ENCODE measurements at places on chromosomes 3 and 15.

DNA sequence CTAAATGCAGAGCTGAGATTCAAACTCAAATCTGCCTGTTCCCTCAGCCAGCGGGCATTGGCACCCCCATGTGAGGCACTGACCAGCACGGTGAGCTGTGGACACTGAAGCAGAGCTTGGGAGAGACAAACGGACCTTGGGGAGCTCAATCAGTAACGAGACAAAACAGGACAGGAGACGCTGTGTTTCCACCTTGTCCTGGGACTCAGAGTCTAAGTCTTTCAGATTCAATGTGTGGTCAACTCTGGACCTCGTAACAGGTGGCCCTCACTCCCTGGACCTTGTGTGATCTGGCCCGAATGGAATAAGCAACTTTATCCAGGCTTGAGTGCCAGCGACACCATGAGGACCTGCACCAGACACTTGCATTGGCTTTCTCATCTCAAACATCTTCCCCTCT is 232.5 kb downstream of the UACA start:
- peak; percentile 68 for DNase-seq

- DNase-seq = no peak
Measured at GRCh38 chr3:51671734-51672475, 853 bp downstream of the TEX264 start.

GRCh38 chr15:88894819-88895767 is at the start of gene HAPLN3:
Gene HAPLN3, minus strand, starts transcription at chr15:88895544. Its CDS starts 8,246 bp downstream, at chr15:88887298.
- no peak for DNase-seq

DNA sequence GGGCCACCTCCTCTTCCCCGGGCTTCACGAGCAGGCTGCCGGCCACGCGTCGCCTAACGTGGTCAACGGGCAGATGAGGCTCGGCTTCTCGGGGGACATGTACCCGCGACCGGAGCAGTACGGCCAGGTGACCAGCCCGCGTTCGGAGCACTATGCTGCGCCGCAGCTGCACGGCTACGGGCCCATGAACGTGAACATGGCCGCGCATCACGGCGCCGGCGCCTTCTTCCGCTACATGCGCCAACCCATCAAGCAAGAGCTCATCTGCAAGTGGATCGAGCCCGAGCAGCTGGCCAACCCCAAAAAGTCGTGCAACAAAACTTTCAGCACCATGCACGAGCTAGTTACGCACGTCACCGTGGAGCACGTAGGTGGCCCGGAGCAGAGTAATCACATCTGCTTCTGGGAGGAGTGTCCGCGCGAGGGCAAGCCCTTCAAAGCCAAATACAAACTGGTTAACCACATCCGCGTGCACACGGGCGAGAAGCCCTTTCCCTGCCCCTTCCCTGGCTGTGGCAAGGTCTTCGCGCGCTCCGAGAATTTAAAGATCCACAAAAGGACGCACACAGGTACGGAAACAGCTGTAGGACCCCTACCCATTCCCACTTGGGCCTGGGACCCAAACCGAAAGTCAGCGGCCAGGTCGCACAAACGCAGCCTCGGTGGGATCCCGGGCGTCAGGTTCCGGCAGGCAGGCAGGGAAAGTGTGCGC is 1.5 kb downstream of the ZIC1 start:
- DNase-seq = no peak

- no peak for DNase-seq
Measured at GRCh38 chr3:99473321-99473751, 165.1 kb upstream of the COL8A1 start.

DNA sequence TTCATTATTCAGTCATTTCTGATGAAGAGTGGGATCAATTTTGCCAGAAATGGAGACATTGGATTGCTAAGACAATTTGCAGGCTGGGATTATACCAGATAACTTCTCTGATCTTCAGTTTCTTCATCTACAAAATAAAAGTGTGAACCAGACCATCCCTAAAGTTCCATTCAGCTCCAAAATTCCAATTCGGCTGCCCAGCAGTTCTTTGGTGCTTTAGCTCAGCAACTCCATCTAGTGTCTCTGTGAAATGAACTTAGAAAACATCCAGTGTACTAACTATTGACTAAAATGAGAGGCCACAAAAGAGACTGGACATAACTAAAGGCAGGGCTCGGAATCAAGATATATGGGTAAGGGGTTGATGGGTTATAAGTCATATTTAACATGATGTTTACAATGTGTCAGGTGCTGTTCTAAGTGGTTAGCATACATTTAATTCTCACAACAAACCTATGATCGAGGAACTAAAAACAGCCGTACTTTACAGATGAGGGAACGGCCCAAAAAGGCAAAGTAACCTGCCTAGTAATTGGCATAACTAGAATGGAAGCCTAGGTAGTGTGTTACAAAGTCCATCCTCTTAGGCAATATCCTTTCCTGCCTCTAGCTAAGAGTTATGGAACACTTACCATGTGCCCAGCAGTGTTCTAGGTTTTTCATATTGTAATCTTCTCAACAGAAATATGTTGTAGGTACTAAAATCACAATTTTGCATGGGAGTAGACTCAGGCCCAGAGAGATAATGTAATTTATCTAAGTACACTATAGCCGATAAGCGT is 17.0 kb downstream of the THAP10 start:
- DNase-seq = no peak

DNA sequence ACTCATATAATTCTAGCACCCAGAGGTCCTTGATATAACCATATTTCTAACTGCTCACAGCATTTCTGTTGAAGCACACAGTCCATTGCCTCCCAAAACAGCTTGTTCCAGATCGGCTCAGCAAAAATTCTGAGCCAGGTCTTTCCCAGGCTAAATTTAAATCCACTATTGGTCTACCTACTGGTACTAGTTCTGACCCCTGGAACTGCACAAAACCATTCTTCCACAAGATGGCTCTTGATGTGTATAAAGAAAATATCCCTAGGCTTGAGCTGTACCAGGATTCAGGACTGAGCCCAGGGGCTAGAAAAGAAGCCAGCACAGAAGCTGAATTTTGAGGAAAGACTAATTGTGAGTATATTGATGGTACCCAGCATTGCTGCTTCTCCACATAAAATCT is 75.4 kb upstream of the ABHD17C start:
- no peak for DNase-seq

- DNase-seq = no peak
Measured at GRCh38 chr15:78925956-78926743, 18.7 kb downstream of the CTSH start.

DNA sequence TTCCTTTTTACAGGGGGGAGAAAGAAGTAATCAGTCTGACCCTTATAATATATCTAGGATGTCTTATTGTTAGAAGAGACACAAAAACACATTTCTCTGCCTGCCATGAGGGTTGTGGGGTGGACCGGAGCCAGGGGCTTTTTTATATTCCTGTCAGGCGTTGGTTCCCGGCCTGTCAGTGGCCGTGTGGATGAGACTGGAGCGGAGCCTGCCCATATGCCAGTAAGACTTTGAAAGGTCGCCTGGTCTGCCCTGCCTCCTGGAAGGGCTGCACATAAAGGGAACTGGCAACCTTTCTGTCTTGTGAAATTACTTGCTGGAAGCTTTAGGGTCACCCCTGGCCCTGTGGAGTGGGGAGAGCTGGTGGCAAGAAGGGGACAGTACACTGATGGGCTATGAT is 34.7 kb downstream of the MAP3K13 start:
- DNase-seq = no peak

- DNase-seq = no peak
Measured at GRCh38 chr15:82828075-82828474, 18.6 kb downstream of the WHAMM start.

GRCh38 chr3:126907557-126907956 is 75.4 kb upstream of the PLXNA1 start:
- DNase-seq = no peak

DNA sequence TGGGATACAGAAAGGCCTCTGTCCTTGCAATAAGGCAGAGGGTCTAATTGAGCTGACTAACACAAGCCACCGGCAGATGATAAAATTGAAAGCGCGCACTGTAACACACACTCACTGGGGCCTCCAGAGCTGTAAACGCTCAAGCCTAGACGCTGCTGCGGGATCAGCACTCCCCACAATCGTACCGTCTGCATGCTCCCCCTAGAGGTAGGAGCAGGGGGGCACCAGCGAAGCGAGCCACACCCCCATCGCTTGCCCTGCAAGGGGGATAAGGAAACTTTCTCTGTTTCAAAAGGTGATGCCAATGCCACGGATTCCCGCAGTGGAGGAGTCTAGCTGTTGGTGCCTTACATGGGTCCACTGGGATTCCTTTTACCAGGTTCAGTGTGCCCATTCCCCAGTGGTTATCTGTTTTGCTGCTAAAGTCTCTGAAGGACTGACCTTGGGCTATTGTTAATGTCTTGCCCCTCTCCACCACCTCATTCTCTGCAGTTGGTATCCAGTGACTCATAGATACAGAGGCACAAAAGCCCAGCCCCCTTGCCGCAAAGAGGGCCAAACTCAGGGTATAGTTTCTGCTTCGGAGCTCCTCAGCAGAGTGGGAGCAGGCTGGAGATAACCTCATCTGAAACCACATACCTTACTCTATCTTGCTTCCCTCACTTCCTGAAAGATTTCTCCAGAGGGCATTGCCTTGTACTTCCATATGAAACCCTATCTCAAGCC is 139.3 kb upstream of the KBTBD8 start:
- no peak for DNase-seq

DNA sequence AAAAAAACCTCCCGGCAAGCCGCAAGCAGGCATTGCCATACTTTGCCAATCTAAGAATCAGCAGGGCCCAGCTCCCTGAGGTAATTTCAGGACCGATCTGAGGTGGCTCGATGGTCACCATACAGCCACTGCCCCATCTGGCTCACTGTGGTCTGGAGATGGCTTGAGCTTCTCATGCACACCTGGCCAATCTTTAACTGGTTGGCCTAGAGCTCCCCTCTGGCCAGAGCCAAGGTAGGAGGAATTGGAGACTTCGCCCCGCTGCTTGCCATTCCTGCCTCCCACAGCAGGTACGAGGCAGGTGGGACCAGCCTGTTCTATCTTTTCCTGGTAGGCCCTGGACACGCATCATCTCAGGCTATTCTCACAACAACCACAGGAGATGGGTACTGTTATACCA is 10.1 kb downstream of the CYP1A2 start:
- DNase-seq = no peak

DNA sequence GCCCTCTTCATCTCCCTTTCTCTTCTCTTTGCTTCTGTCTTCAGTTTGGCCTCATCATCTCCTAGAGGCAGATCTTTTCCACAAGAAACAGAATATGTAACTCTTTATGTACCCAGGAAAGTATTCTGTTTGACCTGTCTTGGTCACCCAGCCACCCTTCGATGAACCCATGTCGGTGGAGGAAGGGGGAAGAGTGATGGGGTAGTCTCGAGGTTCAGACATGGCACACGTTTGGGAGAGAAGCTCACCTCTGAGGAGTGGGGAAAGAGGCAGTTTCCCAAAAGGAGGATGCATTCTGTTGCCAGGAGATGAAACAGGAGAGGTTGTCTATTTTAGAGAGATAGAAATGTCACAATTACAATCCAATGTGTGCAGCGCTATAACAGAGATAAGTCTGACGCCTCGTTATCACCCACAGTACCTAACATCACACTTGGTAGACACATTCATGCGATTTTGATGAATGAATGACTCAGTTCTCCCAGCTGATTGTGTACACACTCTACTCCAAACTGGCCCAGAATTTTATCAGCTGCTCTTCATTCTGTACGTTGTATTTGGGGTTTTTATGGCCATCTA is 722 bp upstream of the CCDC50 start:
- no peak for DNase-seq

GRCh38 chr3:120130656-120131055 is 36.4 kb upstream of the GSK3B start:
- no peak for DNase-seq

GRCh38 chr3:129077222-129077621 is 16.6 kb downstream of the GP9 start:
- no peak for DNase-seq

GRCh38 chr3:159892171-159892795 is 96.4 kb upstream of the IL12A start:
- DNase-seq = no peak

GRCh38 chr3:117509858-117510257 is 800.3 kb downstream of the TUSC7 start:
- DNase-seq = no peak

GRCh38 chr3:132758740-132759139 is 36.5 kb upstream of the NPHP3 start:
- no peak for DNase-seq

GRCh38 chr3:13013566-13013965 is 59.7 kb downstream of the IQSEC1 start:
- DNase-seq = no peak

DNA sequence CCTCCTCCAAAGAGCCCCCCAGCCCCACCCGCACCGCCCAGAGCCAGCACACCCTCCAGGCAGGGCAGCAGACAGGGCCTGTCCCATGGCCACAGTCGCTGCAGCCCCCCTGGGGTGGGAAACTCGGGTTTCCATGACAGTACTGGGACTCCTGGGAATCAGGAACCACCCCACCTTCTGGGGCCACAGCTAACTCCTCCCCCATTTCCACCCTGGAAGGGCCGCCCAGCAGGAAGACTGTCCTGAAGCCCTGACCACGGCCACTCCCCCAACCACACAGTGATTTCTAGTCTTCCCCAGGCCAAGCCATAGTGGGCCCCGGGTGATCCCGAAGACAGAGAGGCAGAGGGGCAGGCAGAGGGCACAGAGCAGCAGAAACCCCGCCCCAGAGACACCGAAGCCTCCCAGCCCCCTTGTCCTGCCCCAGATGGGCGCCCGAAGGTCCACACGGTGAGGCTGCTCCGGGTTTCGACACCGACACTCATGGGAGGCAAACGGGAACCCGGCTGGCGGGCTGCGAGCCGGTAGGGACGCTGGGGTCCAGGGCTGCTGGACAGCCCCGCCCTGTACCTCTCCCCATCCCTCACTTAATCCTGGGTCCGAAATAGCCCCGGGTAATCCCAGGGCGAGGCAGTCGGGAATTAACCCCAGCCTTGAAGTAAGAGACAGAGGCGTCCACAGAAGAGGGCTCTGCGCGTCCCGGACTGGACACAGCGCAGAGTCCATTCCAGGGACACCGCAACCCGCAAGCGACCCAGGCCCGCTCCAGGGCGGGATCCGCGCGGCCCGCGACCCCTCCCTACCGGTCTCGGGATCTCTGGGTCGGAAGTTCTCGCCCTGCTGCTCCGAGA is 138.4 kb downstream of the NUP210 start:
- no peak for DNase-seq

GRCh38 chr3:9912294-9912935 is 4.5 kb upstream of the IL17RC start:
- DNase-seq = no peak

DNA sequence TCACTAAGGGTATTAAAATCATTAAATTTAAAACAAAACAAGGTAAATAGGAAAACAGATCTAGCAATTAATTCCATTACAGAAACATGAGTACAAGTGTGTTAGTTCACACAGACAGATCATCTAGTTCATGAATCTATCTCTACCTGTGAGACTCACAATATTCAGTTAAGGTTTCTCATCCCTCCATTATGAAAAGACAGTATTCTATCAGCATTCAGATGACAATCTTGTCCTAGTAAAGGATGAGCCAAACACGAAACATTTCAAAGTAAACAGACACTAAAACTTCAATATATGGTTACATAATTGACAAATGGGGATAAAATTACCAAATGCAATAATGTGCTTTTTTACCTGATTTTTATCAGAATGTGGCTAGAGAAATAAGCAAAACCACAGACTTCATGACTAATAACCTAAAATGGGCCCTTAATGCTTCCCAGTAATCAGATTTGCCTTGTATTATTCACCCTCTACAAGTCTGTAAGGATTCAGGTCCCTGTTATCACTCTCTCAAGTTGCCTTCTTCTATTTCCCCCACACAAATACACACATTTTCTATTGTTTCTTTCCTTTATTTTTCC is 126.8 kb downstream of the DLG1 start:
- DNase-seq = no peak
